ENCODE measurements at places on chromosomes 5 and 9. TPM values are rescaled to one million over a fixed set of nuclear protein-coding genes. Genes with fewer than 3 reads are reported as not detected.

GRCh38 chr5:143921525-143922311 lies 109.8 kb downstream of the HMHB1 start:
- peak; percentile 9 for ATAC-seq

GRCh38 chr5:176190886-176191755 lies 47.1 kb upstream of the SIMC1 start:
- ATAC-seq: no peak

- ATAC-seq: peak; percentile 43
Observed at GRCh38 chr5:108801776-108802175, 54.1 kb downstream of the FER start.

GRCh38 chr9:86356871-86357866 lies 3.0 kb upstream of the TUT7 start:
- ATAC-seq: no peak

DNA sequence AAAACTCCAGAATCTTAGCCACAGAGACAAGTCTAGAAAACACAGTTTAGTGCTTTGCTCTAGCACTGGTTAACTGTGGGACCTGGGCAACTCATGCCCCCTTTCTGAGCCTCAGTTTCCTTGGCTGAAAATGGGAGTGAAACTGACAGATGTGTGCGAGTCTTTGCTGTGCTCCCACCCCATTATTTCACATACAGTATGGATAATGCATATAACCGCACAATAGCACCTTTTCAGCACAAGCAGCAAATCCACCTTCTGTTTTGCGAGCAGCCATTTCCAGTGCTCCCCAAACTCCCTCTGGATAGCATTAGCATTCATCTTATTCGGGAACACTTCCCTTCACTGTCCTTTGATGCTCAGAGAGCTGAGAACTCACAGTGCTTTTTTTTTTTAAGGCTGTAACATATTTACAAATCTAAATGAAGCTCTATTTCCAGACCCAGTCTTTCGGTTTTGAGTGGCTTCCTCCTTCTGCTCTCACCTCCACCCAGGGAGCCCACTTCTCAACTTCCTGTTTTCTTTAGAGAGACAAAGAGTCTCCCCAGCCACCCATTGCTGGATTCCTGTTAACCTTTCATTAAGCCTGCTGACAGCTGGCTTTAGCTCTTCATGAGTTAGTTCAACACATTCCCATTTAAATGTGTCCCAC lies 49.2 kb downstream of the TIMD4 start:
- ATAC-seq: no peak

DNA sequence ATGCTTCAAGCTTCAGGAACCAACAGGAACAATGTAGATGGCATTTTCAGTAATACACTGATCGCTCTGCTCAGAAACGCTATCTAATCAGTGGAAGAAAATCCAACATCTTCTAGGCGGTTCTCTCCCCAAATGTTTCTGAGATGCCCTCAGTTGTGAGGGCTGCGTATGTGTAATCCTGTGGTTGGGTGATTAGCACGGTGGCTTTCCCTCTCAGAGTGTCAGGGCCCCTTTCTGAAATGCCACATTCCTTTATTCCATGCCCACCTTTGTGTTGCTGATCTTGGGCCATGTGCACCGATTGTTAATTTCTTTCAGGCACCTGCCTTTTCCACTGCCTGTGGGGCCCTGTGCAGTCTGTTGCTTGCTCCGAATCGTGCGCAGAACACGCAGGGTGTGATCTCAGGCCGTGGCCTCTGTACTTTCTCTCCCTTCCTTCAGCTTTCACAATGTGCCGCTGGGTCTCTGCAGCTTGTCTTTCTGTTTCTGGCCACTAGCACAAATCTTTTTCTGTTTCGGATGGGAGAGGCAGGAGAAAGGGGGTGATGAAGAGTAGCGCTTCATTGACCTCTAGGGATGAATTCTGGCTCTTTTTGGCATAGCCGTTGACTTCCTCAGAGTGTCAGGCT lies 324.0 kb downstream of the PARP8 start:
- no peak for ATAC-seq

- ATAC-seq: no peak
Observed at GRCh38 chr5:149298163-149298562, 26.5 kb downstream of the AFAP1L1 start.

DNA sequence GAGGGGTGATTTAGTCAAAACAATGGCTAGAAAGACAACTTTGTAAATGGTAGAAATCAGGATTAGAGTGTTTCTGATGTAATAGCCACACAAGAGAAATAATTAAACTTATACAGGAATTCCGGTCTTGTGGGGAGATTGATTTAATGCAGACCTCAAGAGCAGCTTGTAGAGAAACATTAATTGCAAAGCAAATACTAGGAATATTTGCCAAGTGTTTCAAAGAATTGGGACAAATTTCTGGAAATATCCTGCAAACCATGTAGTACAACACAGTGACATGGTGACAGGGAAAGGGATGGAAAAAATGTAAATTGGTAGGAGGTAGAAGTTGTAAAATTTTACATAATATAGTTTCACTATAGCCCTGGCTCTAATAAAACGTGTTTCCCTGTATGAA lies 28.9 kb downstream of the NLN start:
- ATAC-seq: no peak

DNA sequence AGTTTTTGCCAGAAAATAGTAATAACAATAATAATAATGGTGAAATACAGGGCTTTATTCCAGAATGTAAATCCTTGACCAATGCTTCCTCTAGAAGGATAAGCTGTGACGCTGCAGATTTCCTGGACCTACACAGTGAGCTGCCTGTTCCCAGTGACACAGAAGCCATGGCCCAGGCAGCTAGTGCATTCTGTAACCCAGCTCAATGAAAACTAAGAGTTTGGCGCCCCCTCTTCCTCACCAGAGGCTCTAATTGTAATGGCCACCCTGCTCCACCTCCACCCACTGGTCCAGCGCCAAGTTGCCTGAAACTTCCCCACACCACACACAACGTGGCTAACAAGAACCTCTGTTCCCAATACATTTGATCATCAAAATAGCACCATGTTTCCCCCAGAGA lies 248.1 kb downstream of the CETN3 start:
- peak; percentile 76 for ATAC-seq

DNA sequence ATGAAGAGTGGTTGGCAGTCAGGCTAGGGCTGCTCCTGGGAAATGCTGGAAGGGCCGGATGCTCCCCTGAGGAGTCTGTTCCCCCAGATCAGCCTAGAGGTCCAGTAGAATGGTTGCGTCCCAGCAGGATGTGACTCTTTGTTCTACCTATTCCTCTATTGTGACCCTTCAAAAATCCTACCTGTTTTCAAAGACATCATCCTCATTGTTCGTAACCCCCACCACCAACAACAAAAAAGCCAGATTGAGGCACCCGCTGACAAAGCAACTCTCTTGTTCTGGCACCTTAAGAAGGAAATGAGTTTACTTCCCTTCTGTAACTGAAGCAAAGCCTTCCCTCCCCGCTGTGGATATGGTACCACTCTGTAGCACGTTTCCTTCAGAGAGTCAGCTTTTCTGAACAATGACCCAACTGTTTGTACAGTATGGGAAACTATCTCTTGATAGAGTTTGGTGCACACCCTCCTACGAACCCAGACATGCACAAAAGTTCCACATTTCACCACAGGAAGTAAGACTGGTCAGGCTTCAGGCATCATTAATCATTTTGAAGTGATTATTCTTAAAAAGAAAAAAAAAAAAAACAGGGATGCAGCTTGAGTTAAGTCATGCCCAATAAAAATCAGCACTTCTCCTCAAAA lies 207.2 kb downstream of the ENC1 start:
- no peak for ATAC-seq

GRCh38 chr9:128088253-128088945 lies 20.4 kb downstream of the SLC25A25 start:
- no peak for ATAC-seq

DNA sequence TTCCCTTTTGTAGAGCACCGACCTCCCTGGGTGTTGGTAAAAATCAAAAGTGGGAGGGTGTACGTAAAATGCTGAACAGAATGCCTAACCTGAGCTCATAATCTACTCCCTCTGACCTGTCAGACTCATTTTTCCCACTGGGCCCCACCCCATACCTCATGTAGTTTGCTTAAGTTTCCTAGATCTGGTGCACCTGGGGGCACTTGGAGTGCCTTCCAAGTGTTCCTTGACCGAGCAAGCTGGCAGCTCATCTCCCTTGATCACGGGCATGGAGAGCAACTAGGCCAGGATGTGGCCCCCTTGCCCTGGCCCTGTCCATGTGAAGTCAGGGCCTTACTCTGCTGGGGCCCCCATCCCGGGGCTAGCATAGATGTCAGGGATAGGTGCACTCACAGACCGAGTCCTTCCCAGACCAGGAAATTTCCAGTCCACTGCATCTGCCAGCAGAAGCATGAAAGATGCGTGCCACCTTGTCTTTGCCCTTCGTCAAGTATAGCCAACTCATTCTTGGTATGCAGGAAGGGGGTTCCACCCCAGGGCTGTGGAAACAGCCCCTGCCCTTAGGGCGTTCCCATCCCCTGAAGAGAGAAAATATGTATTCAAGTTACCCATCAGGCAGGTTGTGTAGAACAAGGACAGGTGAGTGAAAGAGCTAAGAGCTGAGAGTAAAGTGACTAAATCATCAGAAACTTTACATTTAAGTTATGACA lies 41.9 kb downstream of the SLC22A5 start:
- peak; percentile 14 for ATAC-seq

DNA sequence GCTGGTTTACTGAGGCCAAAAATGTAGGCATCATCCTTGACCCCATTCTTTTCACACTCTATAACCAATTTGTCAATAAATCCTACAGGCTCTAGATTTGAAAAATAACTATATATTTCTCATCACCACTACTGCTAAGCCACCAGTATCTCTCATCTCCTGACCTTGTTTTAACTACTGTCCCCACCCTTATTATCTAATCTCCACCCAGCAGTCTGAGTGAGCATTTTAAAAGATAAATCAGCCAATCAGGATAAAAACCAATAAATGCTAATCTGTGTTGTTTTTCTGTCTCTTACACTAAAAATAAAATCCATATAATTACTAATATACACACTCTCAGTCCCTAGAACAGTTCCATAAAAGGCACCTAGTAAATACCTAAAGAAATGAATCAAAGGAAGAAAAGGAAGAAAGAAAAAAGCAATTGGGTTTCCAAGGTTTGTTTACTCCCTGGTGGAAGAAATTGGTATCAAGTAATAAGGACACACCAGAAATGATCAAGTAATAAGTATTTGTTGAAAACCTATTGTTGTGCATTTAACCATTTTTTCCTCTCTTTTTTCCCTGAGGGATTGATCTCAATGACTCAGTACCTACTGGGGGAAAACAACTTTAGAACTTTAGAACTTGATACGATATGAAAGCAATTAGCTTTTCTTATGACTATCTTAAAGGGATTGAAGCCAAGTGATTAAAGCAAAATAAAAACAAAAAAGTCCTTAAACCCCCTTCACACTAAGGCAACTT lies 19.3 kb downstream of the MRPS27 start:
- no peak for ATAC-seq

- ATAC-seq: no peak
Observed at GRCh38 chr9:2570615-2571479, 50.7 kb upstream of the VLDLR start.

DNA sequence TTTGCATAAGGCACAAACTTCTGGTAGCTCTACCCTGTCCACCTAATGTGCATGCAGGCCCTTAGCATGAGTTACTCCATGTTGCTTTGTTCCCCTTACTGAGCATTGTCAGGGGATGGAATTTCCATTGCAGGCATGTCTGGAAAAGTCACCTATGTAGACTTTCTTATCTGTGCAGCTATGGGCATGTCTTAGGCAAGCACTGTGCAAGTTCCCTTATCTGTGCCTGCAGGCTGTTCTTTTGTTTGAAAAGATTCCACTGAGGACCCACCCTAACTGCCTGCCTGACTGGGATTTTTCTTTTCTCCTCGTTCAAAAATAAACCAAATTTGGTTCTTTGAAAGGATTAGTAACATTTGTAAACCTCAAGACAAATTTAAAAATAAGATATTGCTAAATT lies 587.0 kb downstream of the CDH18 start:
- ATAC-seq: no peak

GRCh38 chr5:44868541-44868940 lies 59.8 kb downstream of the MRPS30 start:
- ATAC-seq: no peak

- ATAC-seq: no peak
Observed at GRCh38 chr5:88226881-88227450, 41.7 kb downstream of the TMEM161B start.

DNA sequence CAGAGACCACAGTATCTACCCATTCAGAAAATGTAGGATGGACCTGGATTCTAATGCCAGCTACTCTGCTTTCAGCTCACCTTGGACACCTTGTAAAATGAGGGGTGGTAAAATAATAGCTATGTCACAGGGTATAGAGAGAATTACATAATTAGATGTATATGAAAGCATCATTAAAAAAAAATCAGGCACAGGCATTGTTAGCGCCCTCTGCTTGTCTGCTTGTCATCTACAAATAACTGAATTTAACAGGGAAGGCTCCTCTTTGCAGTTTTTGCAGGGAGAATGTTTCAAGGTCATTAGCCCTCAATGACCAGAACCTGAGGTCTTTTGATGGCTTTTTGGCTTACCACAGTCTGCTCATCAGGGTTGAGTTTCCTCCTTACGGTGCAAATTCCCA lies 58.0 kb downstream of the GPR21 start:
- ATAC-seq: no peak

DNA sequence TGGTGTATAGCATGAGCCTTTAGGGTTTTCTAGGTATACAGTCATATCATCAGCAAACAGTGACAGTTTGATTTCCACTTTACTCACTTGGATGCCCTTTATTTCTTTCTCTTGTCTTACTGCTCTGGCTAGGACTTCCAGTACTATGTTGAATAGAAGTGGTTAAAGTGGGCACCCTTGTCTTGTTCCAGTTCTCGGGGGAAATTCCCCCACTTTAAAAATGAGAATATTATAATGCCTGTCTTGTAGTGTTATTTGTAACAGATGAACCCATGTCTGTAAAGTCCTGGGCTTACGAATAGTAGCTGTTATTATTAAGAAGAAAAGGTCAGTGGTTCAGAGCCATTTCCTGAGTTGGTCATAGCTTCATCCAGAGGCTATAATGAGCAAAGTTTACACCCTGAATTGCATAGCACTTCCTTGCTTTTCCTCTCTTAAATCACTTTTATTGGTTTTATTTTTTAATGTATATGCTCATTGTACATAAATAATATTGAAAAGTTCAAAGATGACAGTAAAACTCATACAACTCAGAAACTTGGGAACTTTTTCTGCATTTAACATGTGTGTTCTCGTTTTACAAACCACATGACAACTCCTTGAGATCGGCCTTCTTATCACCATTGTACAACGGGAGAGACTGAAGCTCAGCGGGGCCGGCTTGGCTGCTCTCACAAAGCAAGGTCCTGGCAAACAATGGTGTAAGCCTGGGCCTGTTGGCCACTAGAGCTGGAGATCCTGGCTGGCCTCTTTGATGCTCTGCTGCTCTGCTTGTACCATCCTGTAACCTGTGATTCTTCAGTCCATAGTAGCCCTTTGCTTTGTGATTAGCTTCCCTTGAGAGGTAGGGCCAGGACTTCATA lies 85.2 kb downstream of the CYFIP2 start:
- no peak for ATAC-seq

The PIP5K1B gene
- total RNA-seq: 0.32 TPM

The PCDHGA7 gene
- total RNA-seq: 0.51 TPM

The PAPPA gene
- total RNA-seq: 10.2 TPM

The TYRP1 gene
- total RNA-seq: not detected

The TAF9 gene
- 67.1 TPM for total RNA-seq

The OR13C4 gene
- not detected for total RNA-seq

The DMRT3 gene
- 0.14 TPM for total RNA-seq

All from motor neuron (in vitro differentiated cells).